Activated CD4-positive, alpha-beta T cell treated with anti-CD3 and anti-CD28 coated beads, Interleukin-2, amount 50 U/mL, for 4 hours (primary cell): ENCODE measurements at places on chromosomes 5 and 9.
A peak's percentile ranks its signal among the peaks of the same experiment; 100 is the strongest.

DNA sequence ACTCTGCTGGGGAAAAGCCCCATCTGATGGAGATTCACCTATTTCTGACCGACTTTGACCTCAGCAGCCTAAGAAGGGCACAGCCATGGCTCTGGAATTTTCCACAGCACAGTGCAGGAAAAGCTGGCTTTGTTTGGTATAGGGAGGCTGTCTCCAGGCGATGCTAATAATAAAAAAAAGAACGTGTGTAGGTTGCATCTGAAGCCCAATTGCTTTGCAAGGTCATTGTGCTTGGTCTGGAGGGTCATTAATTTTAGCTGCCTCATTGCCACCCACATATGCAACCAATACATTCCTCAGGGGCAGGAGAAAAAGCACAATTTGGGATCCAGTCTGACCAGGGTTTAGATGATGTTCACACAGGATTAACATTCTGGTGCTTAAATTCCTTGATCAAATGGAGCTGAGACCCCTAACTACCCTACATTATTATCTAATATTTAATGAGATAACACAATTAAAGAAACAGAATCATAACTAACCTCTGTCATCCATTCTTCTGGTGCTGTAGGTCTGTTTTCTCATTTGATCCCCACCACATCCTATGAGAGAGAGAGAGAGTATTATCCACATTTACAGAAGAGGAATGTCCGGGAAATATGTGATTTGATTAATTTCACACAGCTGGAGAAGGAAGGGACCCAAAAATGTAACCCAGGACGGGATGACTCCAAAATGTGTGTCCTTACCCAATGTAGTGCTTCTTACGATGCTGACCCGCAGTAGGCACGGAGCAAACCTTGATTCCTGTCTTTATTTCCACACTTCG lies 175.9 kb downstream of the RFK start:
- DNase-seq = no peak

DNA sequence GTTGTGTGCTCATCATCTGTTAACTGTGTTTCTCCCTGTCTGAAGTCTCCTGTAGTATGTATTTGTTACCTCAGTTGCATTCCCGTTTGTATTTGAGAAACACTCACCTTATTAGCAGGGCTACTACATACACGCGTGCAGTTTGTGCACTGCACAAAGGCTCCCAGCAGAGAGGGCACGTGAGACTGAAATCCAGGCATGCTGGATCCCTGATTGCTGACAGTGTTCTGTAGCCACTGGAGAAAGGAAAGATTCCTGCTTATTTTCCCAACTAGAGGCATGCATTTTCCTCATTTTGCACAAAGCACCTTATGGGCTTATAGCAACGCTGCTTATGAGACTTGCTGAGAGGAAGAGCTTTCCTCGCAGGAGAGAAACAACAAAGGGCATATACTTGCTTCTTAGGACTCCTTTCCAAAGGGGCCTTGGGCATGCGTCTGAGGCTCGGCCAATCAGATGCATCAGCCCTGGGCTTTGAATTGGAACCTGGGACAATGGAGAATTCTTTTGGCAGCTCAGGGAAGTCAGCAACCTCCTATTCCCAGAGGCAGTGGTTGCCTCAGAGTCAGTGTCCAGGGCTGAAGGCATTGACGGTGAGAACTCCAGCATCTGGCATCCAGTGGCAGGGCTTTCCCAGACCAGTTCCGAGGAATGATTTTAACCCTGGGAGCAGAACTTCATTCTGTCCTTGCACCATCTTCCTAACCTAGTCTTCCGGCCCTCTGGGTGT lies 9.9 kb upstream of the MEGF10 start:
- DNase-seq = no peak

DNA sequence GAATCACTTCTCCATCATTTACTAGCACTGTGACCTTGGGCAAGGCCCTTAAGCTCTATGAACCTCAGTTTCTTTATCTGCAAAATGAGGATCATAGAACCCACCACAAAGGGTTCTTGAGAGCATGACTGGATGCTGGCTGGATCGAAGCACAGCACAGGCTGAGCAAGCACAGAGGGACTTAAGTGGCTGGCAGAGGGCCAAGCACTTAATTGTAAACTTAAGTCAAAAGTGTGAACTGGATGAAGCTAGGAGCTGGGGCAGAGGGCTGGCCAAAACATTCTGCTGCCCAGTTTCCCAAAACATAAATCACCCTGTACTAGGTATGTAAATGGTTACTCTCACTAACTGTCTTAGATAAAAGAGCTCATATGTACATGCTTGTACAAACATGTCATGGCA lies 112.3 kb upstream of the WWC1 start:
- DNase-seq = no peak

GRCh38 chr9:73423891-73424290 lies 272.2 kb downstream of the ANXA1 start:
- no peak for DNase-seq

- DNase-seq = no peak
Measured at GRCh38 chr5:146644831-146645230, 128.8 kb upstream of the GPR151 start.

DNA sequence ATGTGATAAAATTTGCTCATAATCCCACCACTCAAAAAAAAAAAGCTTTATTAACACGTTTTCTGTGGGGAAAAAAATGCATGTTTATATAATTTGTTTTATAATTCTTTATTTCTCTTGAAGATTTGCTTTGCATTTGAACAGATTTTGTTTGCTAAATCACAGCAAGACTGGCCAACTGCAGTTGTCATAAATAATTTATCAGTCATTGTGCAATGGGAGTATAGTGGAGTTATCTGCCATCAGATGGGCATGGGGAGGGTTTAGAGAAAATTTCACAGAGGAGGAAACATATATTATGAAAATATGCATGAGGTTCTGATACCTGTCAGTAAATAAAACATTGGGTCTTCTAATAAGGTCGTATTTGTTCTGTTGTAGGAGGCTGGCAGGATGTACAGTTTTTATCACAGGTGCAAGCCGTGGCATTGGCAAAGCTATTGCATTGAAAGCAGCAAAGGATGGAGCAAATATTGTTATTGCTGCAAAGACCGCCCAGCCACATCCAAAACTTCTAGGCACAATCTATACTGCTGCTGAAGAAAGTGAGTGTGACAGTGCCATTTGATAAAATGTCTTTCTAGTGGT lies 23.8 kb downstream of the HSDL2 start:
- DNase-seq = no peak

GRCh38 chr5:154949781-154950180 lies 8.9 kb downstream of the MRPL22 start:
- DNase-seq = no peak

DNA sequence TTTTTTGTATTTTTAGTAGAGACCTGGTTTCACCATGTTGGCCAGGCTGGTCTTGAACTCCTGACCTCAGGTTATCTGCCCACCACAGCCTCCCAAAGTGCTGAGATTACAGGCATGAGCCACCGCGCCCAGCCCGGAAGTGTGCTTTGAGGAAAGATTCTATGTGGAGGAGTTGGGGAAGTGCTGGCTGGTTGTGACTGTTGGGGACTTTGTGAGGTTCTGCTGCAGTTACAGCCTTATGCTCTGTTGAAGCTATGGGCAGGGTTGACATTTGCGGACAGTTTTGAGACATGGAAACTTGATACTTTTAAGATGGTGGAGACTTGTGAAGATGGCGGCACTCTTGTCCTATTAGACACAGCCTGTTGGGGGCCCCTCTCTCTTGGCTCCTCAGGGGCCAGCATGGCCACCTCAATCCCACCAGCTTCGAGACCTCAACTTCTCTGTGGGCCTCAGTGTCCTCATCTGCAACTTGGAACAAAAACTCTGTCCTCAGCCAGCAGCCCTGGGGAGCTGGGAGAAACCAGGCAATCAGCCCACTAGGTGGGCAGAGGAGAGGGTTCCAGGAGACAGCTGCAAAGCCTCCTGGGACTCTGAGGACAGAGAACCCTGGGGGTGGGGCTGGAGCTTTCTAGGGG lies 24.9 kb downstream of the C9orf50 start:
- no peak for DNase-seq

GRCh38 chr9:109253637-109254284 lies 67.1 kb downstream of the EPB41L4B start:
- DNase-seq = no peak

- DNase-seq = peak; percentile 2
Measured at GRCh38 chr5:168114444-168115017, 176.9 kb upstream of the WWC1 start.

- no peak for DNase-seq
Measured at GRCh38 chr9:2047144-2047671, 32.1 kb downstream of the SMARCA2 start.

GRCh38 chr5:59562756-59563389 lies 330.7 kb downstream of the PDE4D start:
- DNase-seq = no peak

DNA sequence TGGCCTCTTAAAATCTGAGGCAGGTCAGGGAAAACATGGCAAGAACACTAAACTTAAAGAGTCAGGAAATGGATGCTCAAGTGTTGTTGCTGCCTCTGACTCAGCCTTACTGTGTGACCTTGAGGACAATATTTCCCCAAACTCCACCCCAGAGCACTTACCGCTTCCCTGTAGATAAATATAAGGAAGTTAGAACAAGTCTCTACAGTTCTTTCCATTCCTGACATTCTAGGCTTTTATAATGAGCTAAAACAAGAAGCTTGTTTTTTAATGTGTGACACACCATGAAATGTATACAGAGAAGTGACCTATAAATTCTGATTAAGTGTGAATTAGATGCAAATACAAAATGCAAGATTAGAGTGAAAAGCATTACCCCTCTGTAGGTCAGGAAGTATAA lies 129.3 kb downstream of the GRIA1 start:
- no peak for DNase-seq

- no peak for DNase-seq
Measured at GRCh38 chr9:78023003-78023741, 8.4 kb downstream of the GNAQ start.

DNA sequence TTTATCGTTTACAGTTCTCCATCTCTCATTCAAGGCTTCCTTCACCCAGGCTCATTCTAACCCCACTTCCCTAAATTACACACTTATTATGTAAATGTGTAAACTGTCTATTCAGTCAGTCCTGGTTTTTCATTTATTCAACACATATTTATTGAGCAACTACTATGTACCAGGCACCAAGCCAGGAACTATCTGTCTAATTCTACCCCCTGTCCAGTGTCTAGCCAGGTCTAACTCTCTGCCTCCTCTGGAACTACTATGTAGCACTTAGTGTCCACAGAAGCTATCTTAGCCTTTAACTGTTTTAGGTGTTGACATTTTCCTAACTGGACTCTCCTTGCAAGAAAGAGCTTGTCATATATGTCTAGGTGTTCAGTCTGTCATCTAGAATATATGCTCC lies 56.5 kb downstream of the PDE4D start:
- no peak for DNase-seq

- DNase-seq = no peak
Measured at GRCh38 chr5:69075522-69076179, 18.2 kb upstream of the SLC30A5 start.

- DNase-seq = no peak
Measured at GRCh38 chr5:50535393-50535792, 94.3 kb upstream of the EMB start.

GRCh38 chr9:4464911-4465513 lies 25.3 kb upstream of the SLC1A1 start:
- no peak for DNase-seq

DNA sequence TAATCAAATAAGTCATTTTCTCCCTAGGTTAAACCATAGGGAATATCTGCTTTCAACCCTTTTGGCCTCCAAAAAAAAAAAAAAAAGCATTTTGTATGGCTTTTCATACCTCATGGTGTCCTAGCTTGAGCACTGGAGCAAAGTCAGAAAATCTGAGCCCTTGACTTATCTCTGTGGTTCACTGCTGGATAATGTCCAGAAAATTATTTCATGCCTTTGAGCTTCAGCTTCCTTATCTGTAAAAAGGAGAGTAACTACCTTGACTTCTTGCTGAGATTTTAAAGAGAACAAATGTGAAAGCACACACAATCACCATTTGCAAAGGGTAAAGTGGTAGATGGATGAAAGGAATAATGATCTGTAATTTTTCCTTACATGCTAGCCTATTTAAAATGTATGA lies 165.9 kb downstream of the ALDH1A1 start:
- no peak for DNase-seq

- no peak for DNase-seq
Measured at GRCh38 chr9:99449726-99450125, 227.6 kb downstream of the SEC61B start.

GRCh38 chr5:78929833-78930232 lies 55.3 kb downstream of the ARSB start:
- DNase-seq = no peak

GRCh38 chr5:39231705-39232525 lies 12.6 kb upstream of the FYB1 start:
- DNase-seq = no peak

DNA sequence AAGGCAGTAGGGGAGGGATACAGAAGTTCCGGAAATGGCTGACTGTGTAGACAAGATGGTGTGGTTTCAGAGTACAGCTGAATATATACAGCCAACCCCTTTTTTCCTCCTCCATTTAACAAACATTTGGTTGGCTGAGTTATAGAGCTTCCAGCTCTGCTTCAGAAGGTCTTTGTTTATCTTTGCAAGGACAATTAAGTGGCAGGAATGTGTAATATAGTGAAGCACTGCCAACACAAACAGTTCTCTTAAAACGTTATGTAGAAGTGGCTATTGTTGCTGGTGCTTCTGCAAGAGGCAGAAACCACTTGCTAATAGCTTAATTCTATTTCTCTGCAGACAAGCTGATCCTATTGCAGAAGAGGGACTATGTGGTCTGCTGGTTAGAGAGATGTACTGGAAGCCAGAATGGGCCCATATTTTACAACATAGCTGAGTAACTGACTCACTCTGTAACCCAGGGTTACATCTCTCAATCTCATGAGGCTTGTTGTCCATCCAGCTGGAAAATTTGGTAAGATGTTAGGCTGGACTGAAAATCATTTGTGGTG lies 62.7 kb upstream of the OSMR start:
- DNase-seq = no peak

GRCh38 chr5:177142098-177142611 lies 8.6 kb downstream of the NSD1 start:
- DNase-seq = no peak

GRCh38 chr5:84623019-84623418 lies 238.3 kb upstream of the EDIL3 start:
- DNase-seq = no peak

DNA sequence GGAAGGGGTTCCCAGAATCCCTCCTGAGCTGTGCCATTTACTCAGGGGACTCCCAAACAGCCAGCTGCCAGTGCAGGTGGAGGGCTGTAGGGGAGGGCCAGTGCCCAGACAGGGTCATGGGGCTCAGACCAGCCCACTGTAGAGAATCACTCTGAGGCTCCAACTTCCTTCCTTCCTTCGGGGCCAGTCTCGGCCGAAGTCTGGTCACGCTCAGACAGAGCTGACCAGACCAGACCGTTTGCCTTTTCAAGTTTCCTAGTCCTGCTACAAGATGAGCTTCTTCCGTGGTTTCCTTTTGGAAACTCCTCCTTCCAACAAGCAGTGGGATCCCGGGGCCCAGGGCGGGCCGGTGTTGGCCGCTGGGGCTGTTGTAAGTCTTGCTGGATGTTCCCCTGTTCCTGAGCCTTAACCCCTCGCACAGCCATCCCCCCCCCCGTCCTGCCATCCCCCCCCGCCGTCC lies 52.6 kb downstream of the SAR1B start:
- no peak for DNase-seq

GRCh38 chr9:8718121-8718725 lies 918.6 kb upstream of the DMAC1 start:
- DNase-seq = no peak
